Skeletal muscle cell (primary cell): ENCODE measurements at places on chromosomes 2 and 18.

- no peak for DNase-seq
Measured at GRCh38 chr2:6730003-6730402, 135.7 kb downstream of the CMPK2 start.

DNA sequence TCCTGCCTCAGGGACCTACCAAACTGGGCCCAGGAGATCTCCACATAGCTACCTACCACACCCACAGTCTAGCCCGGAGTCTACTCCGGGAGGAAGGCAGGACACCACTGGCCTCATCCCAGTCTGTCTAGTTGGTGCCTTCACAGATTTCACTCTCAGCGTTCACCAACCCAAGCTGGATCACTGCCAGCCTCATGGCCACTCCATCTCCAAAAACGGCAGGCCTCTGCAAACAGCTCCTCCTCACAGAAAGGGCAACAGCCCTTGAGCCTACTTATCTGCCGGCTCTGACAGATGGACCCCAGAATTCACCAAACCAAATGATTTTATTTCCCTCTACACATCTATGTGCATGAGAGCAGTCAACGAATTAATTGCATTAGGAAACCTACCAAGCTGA is 61.3 kb downstream of the NCKAP5 start:
- no peak for DNase-seq

DNA sequence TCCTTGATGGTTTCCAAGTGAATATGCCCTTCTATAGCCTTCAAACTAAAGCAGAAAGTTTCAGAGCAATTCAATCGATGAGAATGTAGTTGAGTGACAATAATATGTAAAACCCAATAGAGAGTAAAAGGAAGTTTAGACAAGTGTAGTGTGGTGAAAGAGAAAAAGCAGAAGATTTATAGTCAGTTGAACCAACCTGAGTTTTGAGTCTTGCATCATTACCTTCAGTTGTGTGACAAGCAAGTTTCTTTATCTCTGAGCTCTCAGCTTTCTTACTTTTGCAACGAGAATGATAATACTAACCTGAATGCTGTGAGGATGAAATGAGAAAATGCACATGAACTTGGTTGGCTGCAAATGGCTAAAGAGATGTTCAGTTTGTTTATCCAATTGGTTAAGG is 40.6 kb upstream of the TMEM247 start:
- DNase-seq = no peak

DNA sequence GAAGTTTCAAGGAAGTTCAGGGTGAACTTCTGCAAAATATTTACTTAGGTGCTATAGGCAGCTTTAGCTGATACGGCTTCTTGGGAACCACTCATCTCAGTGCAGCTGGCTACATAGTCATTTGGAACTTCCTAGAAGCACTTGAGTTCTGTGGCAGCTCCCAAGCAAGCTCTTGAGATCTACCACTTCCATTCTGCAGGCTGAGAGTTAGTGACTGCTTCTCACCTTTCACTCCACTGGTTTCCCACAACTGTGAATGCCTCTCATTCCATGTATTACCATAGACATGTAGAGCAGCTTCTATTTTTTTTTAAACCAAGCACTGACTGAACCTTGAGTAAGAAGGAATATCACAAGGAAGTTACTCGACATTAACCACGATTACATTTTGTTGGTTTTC is 994.1 kb upstream of the ACVR2A start:
- peak; percentile 4 for DNase-seq

- DNase-seq = no peak
Measured at GRCh38 chr18:76421685-76422078, 73.4 kb downstream of the ZNF516 start.

DNA sequence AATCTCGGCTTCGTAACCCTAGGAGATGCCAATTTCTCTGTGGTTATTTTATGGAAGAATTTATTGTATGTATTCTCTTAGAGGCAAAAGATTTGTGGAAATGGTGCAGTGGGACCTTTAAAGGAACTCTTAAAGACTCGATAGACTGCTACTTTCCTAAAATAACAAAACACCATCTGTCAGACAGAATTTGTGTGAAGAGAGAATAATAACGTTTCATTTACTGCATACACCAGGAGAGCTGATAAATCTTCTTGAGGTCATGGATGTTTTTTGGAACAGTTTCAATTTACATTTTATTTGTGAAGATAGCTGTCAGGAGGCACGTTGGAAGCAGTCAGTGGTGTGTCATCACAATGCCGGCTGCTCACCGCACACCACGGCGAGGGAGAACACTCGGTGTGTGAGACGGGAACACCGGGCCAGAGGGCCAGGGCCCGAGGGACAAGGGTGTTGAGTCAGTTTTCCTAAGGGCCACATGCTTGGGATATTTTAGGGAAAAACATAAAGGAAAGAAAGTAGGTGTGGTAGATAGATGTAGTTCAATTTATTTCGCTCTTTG is 1681.0 kb upstream of the DDX18 start:
- DNase-seq = no peak

DNA sequence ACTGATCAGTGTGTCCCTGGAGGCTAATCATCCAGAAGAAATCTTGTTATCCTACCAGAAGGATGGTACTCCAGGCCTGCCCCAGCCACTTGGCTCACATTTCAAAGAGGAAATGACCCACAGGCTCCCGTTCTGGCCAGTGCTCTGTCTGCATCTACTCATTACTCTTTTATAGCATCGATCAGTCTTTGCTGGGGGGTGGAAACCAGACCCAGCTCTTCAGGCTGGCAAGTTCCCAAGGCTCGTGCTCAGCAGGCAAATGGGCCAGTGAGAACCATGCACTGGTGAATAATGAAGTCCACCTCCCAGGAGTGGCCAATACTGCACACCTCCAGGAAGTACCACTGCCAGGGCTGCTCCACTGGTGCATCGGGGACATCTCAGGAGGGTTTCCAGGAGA is 38.8 kb downstream of the DNER start:
- no peak for DNase-seq

GRCh38 chr2:119158563-119159347 is at the start of gene C1QL2:
Gene C1QL2, minus strand, starts transcription at chr2:119158751. Its CDS starts 482 bp downstream, at chr2:119158269.
- no peak for DNase-seq

DNA sequence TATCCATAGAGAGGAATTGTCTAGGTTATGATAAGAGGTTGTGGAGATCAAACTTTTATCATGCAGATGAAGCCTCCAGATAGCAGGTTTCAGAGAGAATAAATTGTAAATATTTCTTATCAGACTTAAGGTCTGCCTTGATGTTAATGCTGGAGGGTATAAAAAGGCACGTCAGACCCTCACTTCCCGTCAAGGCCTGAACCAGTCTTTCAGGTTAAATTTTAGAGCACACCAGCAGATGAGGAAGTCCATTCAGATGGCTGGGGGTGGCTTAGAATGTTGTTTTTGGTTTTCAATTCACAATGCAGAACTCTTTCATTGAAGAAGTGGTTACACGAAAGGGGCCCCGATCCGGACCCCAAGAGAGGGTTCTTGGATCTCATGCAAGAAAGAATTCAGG is 144.4 kb upstream of the FBXO11 start:
- DNase-seq = no peak

GRCh38 chr2:62501794-62502500 is 4.0 kb downstream of the TMEM17 start:
- DNase-seq = peak; percentile 45

DNA sequence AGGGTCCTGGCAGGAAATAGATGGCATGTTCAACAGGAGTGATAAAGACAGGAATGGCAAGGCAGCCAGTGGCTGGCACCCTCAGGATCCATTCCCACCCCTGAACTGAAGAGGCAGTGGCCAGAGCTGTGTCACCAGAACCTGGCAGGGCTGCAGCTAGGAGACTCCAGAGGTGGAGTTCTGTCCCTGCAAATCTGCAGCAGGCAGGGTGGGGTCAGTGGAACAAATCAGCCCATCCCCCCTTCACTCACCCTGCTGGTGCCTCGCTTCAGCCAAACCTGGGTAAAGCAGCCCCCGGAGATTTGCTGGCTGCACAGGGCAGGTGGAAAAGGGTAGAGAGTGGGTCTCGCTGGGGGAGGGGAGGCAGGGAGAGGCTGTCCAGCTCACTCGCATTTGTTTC is 12.7 kb downstream of the INPP5D start:
- no peak for DNase-seq

DNA sequence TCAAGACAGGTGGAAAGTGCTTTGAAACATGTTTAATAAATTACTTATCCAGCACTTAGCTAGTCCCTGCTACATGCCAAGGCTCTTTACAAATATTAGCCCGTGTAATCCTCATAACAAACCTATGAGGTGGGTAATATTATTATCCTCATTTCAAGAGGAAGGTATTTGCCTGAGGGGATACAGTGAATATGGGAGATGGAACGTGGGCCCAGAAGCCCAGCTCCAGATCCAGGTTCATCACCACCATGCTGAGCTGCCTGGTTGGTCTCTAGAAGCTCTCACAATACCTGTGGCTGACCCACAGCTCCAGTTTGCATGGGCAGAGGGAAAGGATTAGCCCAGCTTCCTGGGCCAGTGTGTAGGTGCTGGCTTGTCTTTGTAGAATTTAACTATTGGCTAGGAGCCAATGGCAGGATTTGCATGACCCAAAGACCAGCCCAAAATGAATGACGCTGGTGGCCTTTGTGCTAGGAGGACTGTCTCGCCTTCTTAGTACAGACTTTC is 61.6 kb upstream of the ATP8B1 start:
- DNase-seq = no peak

DNA sequence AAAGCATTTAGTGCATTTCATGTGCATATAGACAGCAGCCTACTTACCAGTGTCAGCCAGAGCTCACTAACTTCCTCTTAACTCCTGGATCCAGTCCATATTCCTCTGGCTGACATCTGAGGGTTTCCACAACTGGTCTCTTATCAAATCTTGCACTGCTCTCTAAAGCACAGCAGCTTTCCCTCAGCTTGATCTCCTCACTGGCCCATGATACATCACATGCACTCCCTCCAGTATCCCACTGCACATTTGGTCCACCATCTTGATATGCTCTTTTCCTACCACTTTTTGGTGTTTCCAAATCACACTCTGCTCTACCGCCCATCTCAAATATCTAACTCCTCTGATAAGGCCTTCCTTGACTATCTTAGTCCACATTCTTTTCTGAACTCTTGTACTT is 105.0 kb upstream of the ZFP36L2 start:
- no peak for DNase-seq

- no peak for DNase-seq
Measured at GRCh38 chr2:53519918-53520841, 247.4 kb upstream of the CHAC2 start.

DNA sequence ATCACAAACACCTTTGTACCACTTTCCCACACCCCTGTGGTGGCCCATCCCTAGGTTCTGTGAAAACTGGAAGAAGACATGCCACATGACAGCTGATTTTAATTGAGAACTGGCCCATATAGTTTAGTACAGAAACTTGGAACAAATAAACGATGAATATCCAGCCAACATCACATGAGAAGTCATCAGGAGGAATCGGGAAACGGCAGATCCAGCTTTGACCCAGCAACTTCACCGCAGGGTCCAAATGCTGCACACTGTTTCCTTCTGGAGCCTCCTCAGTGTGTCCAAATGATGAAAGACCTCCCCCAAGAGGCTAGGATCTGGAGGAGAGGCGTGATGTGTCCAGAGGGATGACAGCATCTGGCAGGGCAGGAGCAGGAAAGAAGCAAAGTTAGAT is 75.5 kb downstream of the COPS8 start:
- no peak for DNase-seq

DNA sequence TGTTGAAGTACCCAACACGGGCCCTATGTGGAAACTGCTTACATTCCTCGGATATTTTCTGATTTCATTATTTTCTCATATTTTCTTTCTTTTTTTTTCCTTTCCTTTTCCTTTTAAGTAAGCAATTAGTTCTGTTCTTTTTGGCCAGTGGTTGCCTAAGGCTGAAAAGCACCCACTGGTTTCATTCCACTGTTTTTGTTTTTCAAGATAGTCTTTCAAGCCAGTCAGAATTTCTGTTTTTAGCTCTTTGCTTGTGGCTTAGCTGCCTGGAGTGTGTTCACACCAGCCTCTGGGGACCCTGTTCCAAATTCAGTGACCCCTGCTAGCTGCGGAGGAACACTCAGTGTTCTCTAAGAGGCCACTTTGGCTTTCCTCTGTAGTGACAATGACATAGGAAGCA is 73.6 kb downstream of the NRP2 start:
- no peak for DNase-seq

- no peak for DNase-seq
Measured at GRCh38 chr18:8882632-8883408, 177.5 kb downstream of the MTCL1 start.

DNA sequence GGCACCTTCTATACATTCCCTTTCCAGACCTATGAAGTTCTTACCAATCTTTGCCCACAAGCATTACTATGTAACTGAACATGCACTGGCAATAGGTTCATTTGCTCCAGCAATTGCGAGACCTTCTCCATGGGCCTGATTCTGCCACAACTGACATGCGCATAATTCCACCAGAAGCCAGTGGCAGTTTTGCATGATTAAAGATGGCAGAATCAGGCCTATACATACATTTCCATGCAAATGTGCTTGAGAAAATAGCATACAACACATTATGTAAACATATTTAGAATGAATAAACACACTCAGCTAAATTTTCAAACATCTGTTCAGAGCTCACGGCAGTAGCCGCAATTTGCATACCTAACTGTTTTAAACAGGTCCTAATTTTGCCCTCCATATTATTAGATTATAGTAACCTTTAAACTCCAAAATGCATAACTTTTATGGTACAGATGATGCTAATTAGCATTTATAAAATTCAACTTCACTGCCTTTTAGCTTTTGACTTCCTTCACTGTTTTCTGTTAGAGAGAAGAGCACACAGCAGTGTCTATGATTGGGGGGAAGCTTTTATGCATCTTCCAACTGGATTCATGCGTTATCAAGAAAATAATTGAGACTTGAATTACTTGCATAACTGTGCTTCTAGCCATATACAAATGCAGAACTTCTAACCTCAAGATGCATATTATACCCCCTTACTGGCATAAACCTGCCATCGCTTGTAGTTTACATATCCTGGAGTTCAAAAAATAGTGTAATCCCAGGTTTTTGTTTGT is 155.3 kb upstream of the CDH19 start:
- no peak for DNase-seq

DNA sequence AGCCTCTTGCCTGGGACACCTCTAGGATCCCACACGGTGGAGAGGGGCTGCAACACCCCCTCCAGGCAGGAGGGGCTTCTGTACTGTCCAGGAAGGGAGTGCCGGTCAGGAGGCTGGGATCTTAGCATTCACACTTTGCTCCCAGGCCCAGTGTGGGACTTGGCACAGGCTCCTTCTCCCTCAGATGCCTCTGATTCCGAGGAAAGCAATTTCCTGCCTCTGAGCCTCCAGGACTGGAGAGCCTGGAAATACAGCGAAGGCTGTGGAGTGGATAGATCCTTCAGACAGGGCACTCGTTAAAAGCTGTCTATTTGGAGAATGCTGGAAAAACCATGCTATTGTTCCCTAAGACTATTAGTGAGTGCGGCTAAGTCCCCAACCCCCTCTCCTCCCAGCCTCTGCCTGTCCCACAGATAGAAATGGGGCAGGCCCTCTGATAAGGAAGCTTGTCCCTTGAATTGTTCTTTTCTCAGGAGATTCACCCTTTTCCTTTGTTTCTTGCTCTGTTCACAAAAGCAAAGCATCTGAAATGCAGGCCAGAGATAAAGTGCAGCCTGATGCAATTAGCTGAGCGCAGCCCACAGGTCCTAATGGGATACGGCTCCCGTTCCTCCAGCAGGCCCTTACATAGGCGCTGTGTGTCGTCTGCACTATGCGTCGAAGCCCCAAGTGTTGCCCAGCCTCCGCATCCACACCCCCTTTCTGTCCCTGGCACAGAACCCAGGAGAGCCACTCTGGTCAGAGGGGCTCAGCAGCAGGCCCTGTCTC is 252.2 kb downstream of the KLHL29 start:
- peak; percentile 46 for DNase-seq
